A549 treated with Hydrocortisone at 1 μM for 4 hours (cell line): ENCODE measurements at places on chromosomes 6 and 20. TPM values are rescaled to one million over a fixed set of nuclear protein-coding genes. Genes with fewer than 3 reads are reported as not detected.

The LAMA2 gene
- total RNA-seq, result 0.35 to 0.69 TPM (median 0.59 TPM) in 5 replicates

The SLC22A16 gene
- total RNA-seq, result not detected in 5 replicates

The EYS gene
- total RNA-seq, result 0.02 to 0.25 TPM (median 0.08 TPM) in 3 of 5 replicates, not detected in the others

The ZNF831 gene
- total RNA-seq, result not detected in 5 replicates

The ERVFRD-1 gene
- not detected in 5 replicates for total RNA-seq

The OR2B6 gene
- total RNA-seq, result 0.15 to 0.31 TPM (median 0.18 TPM) in 3 of 5 replicates, not detected in the others

The SPDEF gene
- total RNA-seq, result 1.4 to 2.0 TPM (median 1.9 TPM) in 5 replicates

The PLAGL2 gene
- 15.7 to 18.7 TPM (median 16.0 TPM) in 5 replicates for total RNA-seq

The PHACTR1 gene
- 0.07 TPM in 1 of 5 replicates, not detected in the others for total RNA-seq

The TSPO2 gene
- total RNA-seq, result 0.15 TPM in 1 of 5 replicates, not detected in the others

The MTHFD1L gene
- total RNA-seq, result 38.4 to 46.6 TPM (median 44.6 TPM) in 5 replicates

The MRPL18 gene
- 76.8 to 102 TPM (median 89.8 TPM) in 5 replicates for total RNA-seq
